HAP-1 (cell line): ENCODE measurements at places on chromosomes 7 and 10.

DNA sequence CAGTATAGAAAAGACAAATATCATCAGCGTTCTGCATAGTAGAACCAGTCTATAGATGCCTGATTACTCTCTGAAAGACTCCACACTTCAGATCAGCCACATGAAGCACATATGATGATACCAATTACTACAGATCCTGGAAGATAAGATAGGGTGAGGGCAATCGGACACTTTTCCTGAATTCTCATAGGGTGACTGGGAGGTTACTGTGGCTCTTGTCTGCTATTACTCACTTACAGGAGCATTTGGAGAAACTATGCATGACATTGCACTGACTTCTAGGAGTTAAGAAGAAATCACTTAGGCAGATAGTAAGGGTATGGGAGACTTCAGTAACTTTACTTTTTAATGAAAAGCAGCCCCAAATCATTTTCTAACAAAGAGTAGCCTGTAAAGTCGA lies 1140.9 kb downstream of the XPNPEP1 start:
- no peak for DNase-seq

DNA sequence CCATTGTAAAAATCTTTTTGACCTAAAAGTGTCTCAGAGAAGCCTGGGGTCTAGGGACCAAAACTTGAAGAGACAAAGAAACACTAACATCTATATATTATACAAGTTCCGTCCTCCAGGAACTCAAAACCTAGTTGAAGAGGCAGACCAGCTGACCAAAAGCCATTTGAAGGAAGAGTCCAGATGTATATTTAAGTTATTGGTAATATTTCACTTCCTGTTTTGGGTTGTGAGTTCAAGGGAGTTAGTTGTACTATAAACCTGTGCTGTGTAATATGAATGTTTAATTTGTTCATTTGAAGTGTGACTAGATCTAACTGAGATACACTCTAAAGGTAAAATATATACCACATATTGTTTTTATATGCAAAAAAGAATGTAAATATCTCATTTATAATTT lies 45.0 kb downstream of the CDK1 start:
- no peak for DNase-seq

DNA sequence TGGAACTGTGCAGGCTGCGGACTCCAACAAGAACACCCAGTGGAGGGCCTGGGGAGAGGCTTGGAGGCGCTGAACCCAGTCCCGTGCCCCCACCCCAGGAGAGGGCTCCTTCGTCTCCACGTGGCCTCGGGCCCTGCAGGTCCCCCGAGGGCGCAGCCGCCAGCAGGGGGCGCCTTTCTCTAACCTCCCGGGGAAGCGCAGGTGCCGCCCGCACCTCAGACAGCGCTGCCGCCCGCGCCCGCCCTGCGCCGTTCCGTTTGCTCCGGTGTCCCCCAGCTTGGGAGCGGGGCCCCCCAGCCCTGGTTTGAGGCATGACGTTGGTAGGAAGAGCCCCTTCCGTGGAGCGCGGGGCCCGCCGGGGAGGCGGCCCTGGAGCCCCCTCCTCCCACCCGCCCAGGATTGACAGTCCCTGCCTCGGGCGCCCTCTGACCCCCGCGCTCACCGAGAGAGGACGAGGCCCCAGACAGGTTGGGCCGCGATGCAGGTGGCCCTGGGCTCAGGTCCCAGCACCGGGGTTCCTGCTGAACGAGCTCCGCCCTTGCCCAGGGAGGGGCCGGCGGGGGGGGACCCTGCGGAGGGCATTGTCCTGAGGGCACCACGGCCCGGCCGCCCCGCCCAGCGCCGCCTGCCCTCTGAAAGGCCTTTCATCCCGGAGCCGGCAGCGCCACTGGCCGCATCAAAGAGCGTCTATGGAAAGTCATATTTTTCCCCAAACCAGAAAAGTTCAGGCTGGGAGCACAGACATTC lies 42.8 kb downstream of the FOXL3 start:
- DNase-seq, result peak; percentile 89

GRCh38 chr7:106109521-106110237 lies 2.4 kb downstream of the SYPL1 start:
- DNase-seq, result no peak

- DNase-seq, result no peak
Observed at GRCh38 chr7:31071645-31072029, 19.5 kb downstream of the ADCYAP1R1 start.

DNA sequence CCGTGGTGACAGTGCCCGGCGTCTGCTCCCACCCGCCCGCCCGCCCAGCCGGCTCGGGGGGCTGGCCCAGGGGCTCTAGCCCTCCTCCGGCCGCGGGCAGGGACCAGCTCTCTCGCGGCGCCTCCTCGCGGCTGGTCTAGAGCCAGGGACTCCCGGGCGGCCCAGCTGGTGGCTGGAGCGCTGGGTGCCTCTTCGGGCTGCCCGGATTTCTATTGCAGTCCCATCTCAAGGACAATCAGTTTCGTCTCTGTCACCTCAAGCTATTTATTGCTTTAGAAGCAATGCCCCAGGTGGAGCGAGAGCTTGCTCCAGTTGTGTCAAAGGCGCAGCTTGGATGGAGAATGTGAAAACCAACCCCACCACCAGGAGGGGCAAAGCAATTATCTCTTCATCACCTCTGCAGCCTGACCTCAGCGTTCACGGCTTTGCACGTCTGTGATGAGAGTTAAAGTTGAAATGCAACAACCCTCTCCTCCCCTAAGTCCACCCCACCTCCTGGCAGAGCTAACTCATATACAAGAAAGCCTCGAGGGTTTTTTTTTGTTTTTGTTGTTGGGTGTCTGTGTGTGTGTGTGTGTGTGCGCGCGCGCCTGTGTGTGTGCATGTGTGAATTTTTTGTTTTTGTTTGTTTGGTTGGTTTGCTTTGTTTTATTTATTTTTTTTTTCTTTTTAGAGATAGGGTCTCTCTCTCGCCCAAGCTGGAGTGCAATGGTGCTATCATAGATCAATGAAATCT lies at the start of gene ITGA8:
Gene ITGA8, minus strand, starts transcription at position 24 of the 736 bp plus-strand sequence. CDS start 151 bp downstream, outside the sequence.
- DNase-seq, result no peak

- no peak for DNase-seq
Observed at GRCh38 chr10:74453169-74453568, 302.1 kb downstream of the ADK start.

- no peak for DNase-seq
Observed at GRCh38 chr10:82252081-82252480, 377.1 kb downstream of the NRG3 start.

GRCh38 chr7:118572604-118573003 lies 348.1 kb downstream of the ANKRD7 start:
- DNase-seq, result no peak

GRCh38 chr7:32479574-32480200 lies 10.5 kb downstream of the LSM5 start:
- DNase-seq, result peak; percentile 53

DNA sequence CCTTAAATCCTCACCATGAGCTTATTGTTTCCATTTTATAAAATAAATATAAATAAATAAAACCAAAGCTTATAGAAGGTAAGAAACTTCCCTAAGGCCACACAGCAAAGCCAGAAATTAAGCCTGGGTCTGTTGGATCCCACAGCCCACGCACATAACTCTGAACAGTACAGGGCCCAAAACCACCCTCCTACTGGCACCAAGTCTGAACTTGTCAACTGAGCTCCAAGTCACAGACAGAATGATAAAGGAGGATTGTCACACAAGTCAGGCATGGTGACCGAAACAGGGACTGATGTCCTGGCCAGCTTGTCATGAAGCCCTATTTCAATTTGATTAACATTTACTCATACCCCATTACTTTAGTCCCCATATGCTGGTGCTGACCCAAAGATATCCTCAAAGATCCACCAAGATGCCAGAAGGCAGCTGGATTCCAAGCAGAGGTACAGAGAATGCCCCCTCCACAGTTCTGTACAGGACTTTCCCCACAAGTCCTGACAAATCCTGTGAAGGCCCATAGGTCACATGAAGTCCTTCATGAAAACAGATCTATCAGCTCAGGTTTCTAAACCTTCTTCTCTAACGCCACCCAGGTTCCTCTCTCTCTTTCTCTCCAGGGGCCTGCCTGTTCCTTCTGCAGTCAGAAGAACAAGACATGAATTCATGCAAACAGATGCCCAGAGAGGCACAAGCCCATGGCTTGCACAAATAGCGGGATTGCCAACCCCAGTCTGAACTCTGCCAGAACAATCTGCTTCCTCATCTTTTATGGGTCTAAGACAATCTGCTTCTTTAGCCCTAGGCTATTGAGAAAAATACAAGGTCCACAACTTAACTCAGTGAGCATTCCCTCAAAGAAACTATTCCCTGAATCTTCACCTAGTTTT lies 60.9 kb downstream of the GLI3 start:
- no peak for DNase-seq

DNA sequence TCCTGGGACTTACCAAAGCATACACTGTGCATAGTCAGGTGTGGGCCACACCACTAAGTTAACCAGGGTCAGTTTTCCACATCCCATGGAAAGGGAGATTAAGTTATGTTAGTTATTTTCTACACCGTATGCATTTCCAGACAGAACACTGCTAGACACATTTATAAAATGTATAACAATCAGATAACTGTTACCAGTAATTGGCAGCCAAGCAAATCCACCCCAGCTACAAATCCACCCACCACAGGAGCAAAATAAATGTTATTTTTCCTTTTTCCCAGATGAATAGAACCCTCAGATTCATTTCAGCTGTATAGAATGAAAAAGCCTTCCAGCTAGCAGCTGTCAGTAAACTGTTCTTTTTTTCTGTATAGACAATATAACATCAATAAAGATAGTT lies 256.9 kb upstream of the FZD1 start:
- no peak for DNase-seq

GRCh38 chr7:22256541-22257096 lies 100.3 kb downstream of the RAPGEF5 start:
- DNase-seq, result no peak

GRCh38 chr7:158252081-158252836 lies 335.4 kb downstream of the PTPRN2 start:
- DNase-seq, result no peak

- DNase-seq, result peak; percentile 33
Observed at GRCh38 chr7:101681170-101682007, 52.3 kb upstream of the MYL10 start.

GRCh38 chr7:154946166-154946565 lies 56.8 kb downstream of the PAXIP1 start:
- DNase-seq, result no peak

GRCh38 chr10:24707445-24707844 lies 16.2 kb downstream of the ARHGAP21 start:
- no peak for DNase-seq

GRCh38 chr10:24908793-24909423 lies 43.5 kb downstream of the PRTFDC1 start:
- DNase-seq, result no peak

- DNase-seq, result peak; percentile 63
Observed at GRCh38 chr7:112286250-112287086, 80.0 kb downstream of the ZNF277 start.

DNA sequence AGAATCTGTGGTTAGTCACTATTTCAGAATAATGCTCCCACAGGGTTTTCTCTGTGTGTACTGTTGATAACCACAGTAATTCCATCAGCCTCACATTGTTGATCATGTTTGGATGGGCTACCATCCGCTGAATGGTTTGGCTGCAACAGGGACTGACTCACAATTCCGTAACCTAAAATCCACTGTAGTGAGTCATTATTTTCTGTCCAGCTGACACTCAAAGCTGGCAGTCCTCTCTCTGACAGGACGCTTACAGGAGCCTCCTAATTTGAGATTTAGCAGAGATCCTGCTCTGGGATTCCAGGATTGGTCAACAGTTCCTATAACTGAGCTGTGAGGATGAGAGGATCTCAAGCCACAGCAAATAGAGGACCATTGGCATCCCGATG lies 32.7 kb downstream of the VWA2 start:
- DNase-seq, result no peak

DNA sequence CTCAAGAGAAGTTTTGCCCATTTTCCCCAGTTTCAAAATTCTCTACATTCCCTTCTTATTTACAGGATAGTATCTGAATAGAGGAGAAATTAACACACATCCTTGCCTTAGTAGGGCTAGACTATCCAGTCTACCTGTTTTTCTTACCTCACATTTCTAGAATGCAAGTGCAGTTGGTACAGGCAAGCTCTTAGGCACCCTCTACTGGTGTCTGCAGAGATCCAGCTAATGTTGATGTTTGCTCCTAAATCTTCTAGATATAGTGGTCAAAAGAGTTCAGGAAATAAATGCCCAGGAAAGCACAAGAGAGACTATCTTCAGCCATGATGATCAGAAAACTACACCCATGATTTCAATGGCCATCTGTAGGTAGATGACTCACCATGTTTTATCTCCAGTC lies 205.3 kb downstream of the HTR7 start:
- no peak for DNase-seq

- no peak for DNase-seq
Observed at GRCh38 chr7:128874140-128875031, 11.7 kb downstream of the ATP6V1F start.

DNA sequence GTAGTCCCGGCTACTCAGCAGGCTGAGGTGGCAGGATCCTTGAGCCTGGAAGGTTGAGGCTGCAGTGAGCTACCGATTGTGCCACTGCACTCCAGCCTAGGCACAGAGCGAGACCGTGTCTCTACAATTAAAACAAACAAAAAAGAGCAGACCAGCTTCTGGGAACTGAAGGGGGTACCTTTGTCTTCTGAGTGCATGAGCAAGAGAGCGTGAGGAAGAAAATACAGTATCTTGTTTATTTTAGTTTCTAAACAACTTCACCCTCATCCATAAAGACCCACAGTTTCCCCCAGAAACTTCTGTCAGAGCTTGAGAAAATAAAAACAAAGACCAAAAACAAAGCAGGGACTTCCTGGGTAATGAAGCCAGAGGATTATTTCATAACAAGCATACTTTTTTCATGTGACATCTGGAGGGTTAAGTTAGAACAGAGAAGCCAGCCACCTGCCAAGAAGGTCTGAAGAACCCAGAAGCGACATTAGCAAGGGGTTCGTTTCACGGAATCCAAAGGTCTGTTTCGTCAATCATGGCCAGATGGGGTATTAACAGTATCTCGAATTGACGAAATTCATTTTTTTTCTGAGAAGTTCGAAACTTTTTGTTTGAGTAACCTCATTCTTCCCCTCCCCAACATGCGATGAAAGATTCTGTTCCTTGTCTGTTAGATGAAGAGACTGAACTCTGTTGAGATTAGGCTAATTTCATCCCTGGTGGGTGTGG lies 10.2 kb upstream of the IL2RA start:
- no peak for DNase-seq

DNA sequence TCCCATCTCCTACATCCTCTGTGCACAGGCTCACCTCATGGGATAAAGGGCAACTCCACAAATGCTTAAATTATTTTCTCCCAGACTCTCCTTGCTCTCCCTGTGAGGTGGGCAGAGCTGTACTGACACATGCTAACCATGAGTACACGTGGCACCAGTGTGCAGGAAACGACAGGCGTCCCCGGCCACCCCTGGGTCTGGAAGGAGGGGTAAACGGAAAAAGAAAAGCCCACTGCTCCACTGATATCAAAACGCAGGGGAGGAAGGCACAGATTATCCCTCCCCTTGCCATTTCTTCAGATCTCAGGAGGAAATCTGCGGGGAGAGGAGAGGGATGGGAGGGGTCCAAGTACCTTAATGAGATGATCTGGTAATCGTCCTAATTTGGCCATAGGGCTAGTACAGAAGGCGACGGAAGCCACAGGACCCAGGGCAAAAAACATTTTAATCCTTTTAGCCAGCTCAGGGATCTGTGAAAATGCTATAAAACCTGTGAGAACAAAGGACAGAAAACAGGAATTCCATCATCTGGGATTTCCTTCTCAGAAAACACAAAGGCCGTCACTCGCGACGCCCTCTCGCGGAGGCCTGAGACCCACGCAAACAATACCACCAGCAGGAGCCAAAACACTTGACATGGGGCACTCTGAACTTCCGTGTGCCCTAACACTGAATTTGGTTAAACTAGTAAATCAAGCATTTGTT lies 17.8 kb upstream of the CH25H start:
- peak; percentile 28 for DNase-seq
